ENCODE measurements at places on chromosomes 7 and 10.

DNA sequence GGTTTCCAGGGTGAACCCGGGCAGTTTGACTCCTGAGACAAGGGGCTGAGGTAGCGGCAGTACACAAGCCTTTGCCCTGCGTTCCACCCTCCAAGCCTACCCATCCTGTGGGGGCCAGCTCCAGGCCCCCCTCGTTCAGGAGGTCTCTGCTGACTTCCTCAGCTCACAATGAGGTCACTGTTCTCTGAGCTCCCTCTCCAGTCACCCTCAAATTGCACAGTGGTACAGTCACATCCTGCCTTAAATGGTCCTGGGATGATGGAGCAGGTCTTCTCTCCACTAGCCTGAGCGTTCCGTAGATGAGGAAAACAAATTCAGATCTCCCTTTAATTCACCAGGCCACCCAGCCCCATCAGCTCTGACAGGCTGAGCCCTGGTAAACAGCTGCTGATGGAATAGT is 90.2 kb downstream of the SH3PXD2A start:
- no peak for DNase-seq

GRCh38 chr7:138892812-138893211 is 88.4 kb downstream of the KIAA1549 start:
- DNase-seq: no peak

DNA sequence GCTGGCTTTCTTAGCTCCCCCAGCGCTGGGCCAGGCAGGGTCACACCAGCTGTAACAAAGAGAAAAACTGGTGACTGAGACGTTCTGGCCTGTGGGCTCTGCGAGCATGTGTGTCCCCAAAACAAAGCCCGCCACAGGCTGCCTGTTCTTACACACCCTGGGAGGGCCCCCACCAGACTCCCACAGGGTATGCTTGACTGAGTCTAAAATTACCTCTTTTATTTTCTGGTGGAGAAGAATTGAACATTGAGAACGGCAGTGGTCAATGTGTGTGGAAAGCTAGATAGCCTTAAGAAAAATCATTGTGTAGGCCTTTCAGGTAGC is 808 bp downstream of the C10orf71 start:
- no peak for DNase-seq

- DNase-seq: no peak
These were observed 53.9 kb upstream of the SFMBT2 start for GRCh38 chr10:7464691-7465090.

DNA sequence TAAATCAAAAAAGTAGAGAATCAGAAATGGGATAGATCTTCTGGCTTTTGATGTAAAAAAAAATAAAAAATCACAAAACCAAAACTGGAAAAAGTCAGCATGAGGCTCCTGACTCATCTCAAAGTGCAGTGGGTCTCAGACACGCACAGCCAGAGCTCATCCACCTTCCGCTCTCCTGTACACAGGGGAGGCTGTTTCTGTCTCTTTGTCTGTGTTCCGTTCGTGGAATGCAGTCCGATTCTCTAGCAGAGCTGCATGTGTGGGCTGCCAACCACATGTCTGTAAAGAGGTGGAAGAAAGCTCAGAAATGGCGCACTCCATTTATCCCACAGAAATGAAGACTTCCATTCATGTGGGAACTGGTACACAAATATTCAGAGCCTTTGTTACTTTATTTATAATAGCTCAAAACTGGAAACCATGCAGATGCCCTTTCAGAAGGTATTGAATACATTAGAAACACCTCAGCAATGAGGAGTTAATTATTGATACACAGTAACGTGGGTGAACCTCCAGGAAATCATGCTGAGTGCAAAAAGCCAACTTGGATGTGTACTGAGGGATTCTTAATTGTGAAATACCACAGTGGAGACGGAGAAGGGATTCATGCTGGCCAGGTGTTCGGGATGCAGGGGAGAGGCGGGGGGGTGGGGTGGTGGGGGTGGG is 123.3 kb downstream of the TRRAP start:
- no peak for DNase-seq

- DNase-seq: no peak
These were observed 251.0 kb downstream of the NSUN6 start for GRCh38 chr10:18400201-18400905.

DNA sequence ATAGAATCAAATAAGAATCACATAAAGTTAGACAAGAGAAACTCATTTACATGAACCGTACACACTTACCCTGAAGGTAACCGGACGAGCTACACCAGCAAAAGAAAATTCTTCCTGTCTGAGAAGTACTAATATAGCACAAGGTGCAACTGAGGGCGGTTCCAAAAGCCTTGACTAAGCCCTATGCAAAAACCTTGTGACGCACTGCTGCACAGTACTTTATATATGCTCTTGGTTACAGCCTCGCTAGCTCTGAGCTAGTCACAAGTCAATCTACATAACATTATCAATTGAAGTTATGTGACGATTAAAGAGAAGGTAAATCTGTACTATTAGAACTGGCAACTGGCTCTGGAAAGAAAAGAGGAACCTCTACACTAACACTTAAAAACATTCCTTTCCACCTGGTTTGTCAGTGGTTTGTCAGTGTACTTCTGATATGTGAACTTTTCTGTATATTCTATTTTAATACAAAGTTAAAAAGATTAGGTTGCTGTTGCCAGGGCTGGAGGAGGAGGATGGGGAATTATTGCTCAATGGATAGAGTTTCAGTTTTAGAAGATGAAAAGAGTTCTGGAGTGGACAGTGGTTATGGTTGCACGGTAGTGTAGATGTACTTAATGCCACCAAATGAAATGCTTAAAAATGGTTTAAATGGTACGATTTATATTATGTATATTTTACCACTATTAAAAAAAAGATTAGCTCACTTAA is 21.6 kb downstream of the NT5C3A start:
- peak; percentile 74 for DNase-seq
